Stimulated activated CD8-positive, alpha-beta memory T cell treated with anti-CD3 and anti-CD28 coated beads, Interleukin-15, amount 100 ng/mL, for 1 hour (primary cell): ENCODE measurements at places on chromosomes 2 and 18.

- DNase-seq: no peak
These were observed 158.9 kb downstream of the LRRTM4 start for GRCh38 chr2:77363277-77363676.

- DNase-seq: no peak
These were observed 857 bp downstream of the DYM start for GRCh38 chr18:49459404-49460171.

- DNase-seq: no peak
These were observed 7.6 kb upstream of the TRIB2 start for GRCh38 chr2:12709207-12709522.

DNA sequence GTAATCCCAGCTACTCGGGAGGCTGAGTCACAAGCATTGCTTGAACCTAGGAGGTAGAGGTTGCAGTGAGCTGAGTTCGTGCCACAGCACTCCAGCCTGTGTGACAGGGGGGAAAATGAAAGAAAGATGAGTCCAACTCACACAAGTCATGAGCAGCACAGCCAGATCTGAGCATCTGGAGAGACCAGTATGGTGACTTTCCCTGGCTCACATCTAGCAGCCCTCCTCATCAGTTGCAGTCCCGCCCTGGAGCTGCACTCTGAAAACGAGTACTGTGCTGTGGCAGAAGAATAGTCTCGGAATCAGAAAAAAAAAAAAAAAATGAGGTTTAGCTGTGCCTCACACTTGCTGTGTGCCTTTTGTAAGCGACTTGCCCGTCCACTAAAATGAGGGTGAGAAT is 74.4 kb upstream of the TRIB2 start:
- no peak for DNase-seq

DNA sequence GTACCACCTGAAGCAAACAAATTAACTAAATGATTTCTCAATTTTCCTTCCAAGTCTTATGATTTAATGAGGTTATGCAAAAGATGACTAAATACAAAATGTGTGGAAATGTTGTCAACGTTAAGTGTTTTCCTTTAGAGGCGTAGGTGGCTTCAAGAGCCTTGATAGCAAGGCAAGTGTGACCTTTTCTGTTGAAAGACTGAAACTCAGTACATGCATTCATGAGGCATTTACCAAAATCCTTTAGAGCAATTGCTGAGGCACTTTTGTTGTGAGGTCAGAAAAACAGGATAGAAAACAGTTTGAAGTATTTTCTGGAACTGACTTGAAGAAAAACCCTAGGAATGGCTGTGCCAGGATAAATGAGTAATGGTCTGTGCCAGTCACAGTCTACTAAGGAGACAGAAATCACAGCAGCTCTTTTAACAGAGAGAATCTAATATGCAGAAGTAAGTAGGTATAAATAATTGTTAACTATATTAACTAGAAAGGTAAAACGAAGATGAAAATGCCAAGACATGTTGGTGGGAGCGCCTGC is 326.5 kb upstream of the CDH20 start:
- no peak for DNase-seq

GRCh38 chr2:159907909-159908308 is 109.9 kb upstream of the CD302 start:
- no peak for DNase-seq

- DNase-seq: peak; percentile 24
These were observed 13.7 kb upstream of the GAL3ST2 start for GRCh38 chr2:241762933-241763369.

DNA sequence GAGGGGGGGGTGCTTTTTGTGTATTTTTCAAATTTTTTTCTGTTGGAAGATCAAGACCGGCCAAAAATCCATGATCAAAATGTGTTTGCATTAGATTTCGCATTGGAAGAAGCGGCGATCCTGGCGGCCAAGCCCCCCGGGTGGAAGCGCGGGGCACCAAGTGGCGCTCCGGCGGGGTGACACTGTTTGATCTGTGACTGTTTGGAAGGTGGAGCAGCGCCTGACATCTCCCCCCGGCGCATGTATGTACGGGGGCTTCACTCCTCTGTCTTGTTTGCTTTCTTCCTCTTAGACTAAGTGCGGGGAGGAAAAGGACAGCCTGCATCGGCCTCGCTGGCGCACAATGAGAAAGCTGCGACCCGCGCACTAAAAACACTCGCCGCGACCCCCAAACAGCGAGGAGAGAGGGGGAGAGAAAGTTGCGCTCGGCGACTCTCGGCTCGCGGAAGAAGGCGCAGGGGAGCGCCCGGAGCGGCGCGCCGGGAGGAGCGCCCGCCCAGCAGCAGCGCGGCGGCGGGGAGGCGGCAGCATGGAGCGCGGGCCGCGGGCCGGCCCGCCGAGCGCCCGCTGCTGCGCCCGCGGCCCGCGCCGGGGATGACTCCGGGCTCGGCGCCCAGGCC is 515 bp downstream of the TSHZ1 start:
- DNase-seq: no peak

- DNase-seq: no peak
These were observed 189.0 kb downstream of the BCL11A start for GRCh38 chr2:60364491-60364890.

GRCh38 chr2:105749583-105750400 is 5.1 kb downstream of the NCK2 start:
- DNase-seq: no peak

- DNase-seq: no peak
These were observed 67.9 kb upstream of the PIK3C3 start for GRCh38 chr18:41887100-41887499.

- DNase-seq: no peak
These were observed 52.0 kb downstream of the FHOD3 start for GRCh38 chr18:36349552-36349951.

DNA sequence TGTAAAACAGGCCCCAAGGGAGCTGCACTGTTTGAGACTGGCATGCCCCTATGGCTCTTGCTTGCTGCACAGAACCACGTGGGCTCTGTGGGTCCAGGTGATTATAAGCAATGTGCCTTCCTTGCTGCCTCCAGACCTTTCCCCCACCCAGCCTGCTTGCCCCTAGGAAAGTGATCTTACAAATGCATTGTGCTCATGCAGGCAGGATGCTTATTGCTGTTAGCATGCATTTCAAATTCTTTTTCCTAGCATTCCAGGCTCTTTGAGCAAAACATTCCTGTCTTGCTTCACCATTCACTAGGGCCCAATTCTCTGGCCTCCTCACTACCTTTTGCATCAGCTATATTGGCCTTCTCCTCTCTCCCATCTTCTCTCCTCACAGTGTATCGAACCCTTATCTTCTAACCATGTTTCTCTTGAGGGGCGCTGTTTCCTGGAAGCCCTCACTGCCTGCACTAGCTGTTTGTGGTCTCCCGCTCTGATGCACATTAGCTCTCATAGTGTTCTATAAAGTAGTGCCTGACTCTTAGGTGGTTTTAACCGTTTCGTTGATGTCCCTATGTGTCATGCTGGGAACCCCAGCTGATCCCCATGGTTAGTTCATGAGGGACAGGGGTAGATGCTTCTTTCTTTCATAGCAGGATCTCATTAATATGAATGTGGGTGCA is 152.9 kb upstream of the EPAS1 start:
- DNase-seq: no peak

DNA sequence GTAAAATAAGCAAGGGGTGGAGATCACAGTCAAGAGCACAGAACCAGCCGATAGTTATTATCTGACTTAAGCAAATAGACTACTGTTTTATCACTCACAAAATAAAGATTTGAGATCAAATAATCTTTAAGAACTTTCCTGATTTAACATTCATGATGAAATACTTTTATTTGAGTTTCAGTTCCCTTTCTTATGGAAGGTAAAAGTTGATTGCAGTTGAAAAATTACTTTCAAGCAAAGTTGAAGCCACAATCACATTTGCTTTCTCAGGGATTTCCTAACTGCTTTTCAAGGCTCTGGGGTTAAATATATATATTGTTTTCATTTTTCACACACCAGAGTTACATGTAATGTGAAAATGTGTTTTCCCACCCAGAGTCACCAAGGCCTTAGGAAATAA is 599.5 kb downstream of the KCNJ3 start:
- DNase-seq: no peak

GRCh38 chr2:104852090-104852666 is 1.7 kb upstream of the POU3F3 start:
- no peak for DNase-seq

GRCh38 chr2:31324016-31324633 is 90.2 kb downstream of the EHD3 start:
- DNase-seq: no peak

- DNase-seq: no peak
These were observed 18.0 kb upstream of the SPRED2 start for GRCh38 chr2:65450393-65450792.

DNA sequence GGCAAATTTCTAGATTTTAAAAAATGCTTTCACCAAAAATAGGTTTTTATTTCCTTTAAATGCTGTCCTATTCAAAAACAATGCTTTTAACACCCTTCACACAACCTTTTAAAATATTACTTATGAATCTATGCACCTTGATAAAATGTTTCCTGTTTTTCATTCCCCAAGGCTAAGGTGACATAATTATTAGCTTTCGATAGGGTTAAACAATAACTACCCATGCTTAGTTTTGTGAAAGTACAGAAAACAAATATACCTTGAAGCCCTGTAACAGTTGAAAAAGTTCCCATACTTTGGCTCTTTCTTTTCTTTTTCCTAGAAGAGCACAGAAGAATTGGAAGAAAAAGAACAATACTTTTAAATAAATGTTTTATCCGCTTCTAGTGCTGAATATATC is 54.9 kb upstream of the ITPRID2 start:
- no peak for DNase-seq

DNA sequence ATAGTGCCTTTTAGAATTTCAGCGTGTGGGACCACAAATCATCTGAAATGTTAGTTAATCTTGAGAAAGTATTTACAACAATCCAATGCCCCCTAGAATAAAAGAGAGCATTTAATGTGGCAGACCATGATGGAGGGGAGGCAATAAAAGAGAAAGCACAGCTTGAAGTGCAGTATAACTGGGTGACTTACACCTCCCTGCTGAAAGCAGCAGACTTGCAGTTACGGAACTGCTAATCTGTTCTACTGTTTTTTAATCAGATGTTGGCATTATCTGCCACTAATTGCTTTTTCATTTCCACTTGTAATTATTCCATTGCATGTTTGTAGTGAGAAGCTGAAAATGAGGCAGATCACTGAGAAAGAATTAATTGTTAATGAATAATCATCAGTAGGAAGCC is 130.5 kb upstream of the ITGA4 start:
- DNase-seq: no peak

- no peak for DNase-seq
These were observed 72.9 kb upstream of the RBM44 start for GRCh38 chr2:237725661-237726060.

DNA sequence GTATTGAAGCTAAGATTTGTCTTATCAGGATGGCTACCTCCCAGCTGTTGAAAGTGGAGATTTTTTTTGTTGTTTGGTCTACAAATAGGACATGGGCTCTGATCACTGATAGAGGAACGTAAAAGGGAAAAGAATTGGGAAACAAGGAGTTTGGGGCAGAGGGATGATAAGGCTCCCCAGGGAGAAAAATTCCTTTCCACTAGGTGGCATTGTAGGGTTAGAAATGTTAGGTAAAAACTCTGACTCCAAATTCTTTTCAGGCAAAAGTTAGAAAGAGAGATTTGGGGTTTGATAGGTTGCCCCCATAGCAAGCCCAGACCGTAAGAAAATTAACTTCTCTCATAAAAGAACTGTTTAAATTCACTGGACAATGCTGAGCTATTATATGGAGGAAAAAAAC is 19.8 kb downstream of the CMPK2 start:
- no peak for DNase-seq

DNA sequence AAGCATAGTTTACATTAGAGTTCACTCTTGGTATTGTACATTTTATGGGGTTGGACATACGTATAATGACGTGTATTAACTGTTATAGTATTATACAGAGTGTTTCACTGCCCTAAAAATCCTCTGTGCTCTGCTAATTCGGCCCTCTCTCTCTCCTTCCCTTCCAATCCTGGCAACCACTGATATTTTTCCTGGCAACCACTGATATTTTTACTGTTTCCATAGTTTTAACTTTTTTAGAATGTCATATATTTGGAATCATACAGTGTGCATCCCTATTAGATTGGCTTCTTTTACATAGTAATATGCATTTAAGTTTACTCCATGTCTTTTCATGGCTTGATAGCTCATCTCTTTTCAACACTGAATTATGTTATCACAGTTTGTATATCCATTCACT is 526.7 kb downstream of the RIT2 start:
- DNase-seq: no peak

- no peak for DNase-seq
These were observed 9.9 kb upstream of the FOSL2 start for GRCh38 chr2:28382755-28383154.
